ENCODE measurements at places on chromosomes 3 and 15.

DNA sequence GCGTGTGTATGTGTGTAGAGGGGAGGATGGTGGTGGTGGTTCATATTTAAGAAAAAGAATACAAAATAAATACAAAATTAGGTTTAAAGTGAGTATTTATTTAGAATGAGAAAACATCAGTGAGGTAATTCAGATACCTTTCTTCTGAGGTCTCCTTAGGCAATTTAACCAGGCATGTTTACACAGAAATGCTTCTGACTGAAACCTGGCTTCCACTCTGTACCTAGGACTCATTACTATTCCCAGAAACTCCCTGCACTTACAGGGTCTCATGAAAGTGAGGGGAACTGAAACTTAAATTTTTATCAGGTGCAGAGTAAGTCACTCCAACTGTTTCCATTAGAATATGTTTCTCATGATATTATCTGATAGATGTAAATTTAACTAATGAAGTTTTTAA lies 10.3 kb upstream of the DIPK2A start:
- DNase-seq, result no peak

DNA sequence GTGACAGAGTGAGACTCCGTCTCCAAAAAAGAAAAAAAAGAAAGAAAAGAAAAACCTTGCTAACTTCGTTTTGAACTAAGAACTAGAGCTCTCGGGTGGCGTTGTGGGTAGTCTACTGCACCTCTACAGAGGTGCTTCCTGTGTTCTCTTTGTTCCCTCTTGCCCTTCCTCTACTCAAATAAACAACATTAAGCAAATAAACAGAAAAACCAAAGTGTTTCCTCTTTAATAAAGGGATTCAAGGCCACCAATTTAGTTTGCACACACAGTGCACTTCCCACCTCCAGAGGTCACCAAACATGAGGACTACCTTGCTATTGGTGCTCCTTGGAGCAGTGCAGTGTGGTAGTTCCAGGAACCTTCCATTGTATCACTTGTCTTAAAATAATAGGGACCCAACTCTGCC lies 354.2 kb upstream of the TBL1XR1 start:
- DNase-seq, result no peak

DNA sequence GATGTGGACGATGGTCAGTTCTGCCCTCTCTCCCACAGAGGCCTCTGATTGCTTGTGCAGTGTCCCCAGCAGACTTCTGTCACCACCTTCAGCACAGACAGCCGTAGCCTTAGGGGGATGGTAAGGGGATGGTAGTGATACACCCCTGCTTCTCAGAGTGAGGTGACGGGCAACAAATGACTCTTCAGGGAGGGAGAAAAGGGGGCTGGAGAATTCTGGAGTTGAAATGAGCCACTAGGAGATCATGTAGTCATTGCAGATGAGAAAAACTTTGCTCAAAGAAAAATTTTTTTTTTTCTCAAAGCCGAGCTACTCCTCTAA lies 29.6 kb upstream of the TIMP4 start:
- no peak for DNase-seq

DNA sequence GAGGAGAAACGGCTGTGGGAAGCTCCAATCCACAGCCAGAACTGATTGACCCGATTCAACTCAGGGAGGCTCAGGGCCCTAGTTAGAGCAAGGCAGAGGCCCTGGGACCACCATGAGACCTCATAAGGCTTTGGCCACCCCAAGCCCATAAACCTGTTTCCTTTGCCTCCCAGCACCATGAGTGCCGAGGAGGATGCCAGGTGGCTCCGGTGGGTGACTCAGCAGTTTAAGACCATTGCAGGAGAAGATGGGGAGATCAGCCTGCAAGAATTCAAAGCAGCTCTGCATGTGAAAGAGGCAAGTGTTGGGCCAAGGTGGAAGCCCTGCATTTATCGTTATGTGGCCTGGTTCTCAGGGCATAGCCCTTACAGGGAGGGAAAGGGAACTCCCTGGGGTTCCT lies 11.9 kb downstream of the NOX5 start:
- no peak for DNase-seq

DNA sequence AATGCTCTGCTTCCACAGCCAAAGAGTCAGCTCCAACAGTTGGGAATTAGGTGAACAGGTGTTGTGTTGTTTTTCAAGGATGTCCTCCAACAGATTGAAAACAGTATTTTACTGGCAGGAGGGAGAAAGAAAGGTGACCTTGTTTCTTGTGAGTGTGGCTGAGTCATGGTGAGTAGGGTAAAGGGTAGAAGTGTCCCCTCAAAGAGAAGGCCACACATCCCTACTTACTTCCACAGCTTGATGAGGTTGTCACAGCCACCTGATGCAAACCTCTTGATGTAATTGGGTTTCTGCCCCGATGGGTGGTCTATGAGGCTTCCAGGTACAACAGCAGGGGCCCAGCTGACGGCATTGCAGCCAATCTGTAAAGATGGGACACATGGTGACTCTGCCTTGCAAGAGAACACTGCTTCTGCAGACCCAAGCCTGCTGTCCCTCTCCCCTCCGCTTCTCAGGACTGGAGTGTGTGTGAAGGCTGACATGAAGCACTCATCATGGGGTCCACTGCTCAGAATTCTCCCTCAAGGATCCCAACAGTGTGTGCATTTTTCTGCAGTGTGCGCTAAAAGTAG lies 12.7 kb upstream of the GHRL start:
- no peak for DNase-seq
